SK-N-SH (cell line): ENCODE measurements at places on chromosomes 7 and 10. TPM values are rescaled to one million over a fixed set of nuclear protein-coding genes. Genes with fewer than 3 reads are reported as not detected.
A peak's percentile ranks its signal among the peaks of the same experiment; 100 is the strongest.

GRCh38 chr7:159078193-159078910, 66.3 kb downstream of the VIPR2 start:
- no peaks in the 10 kb centered on the region for H3K36me3 ChIP-seq
- DNase-seq: no peak
- no peaks in the 10 kb centered on the region for H3K27me3 ChIP-seq
- no peak overlapping the region for H3K4me3 ChIP-seq
- H3K4me1 ChIP-seq: peaks cover 2% of the 10 kb centered on the region; the same call in 1 of the 2 replicates

DNA sequence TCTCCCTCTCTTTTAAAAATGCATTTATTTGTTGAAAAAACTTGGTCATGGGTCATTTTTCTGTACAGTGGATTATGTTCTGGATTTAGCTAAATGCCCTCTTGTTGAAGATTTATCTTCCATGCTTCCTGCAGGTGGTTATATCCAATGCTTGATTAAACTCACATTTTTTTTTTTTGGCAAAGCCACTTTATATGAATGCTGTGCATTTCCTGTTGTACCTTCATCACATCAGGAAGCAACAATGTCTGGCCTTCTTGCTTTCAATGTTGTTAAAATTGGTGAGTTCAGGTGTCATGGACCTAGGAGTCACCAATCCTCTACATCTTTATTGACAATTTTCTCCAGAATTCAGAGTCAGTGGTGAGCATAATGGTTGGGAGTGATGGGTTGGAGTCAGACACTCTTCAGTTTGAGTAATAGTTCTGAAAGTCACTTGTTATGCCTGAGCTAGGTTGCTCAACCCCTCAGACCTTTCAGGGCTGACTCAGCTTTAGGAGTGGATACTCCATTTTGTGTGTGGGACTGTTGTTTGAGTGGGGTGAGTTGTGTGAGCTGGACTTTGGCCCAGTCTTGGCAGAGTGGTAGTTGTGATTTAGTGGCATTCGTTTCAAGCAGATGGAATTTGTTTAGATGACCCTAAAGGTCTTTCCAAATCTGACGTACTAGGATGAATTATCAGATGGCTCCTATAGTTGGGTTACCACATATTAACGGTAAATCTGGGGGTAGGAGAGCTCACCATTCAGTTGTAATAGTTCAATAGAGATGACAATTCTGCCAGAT, 213.5 kb upstream of the ZNF32 start:
- H3K4me3 ChIP-seq: no peak overlapping the region
- no peaks in the 10 kb centered on the region for H3K27me3 ChIP-seq
- H3K36me3 ChIP-seq: no peaks in the 10 kb centered on the region
- DNase-seq: no peak
- H3K4me1 ChIP-seq: peaks cover 57% of the 10 kb centered on the region

DNA sequence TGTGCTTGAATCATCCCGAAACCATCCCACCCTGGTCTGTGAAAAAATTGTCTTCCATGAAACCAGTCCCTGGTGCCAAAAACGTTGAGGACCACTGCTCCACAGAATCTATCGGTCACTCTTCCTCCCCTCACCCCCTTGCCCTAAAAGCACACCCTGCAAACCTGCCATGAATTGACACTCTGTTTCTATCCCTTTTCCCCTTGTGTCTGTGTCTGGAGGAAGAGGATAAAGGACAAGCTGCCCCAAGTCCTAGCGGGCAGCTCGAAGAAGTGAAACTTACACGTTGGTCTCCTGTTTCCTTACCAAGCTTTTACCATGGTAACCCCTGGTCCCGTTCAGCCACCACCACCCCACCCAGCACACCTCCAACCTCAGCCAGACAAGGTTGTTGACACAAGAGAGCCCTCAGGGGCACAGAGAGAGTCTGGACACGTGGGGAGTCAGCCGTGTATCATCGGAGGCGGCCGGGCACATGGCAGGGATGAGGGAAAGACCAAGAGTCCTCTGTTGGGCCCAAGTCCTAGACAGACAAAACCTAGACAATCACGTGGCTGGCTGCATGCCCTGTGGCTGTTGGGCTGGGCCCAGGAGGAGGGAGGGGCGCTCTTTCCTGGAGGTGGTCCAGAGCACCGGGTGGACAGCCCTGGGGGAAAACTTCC, 784 bp upstream of the SERPINE1 start:
- H3K4me3 ChIP-seq: peak overlapping the region; percentile 85
- H3K27me3 ChIP-seq: no peaks in the 10 kb centered on the region
- peaks cover 14% of the 10 kb centered on the region; the same call in 1 of the 2 replicates for H3K4me1 ChIP-seq

GRCh38 chr7:151940048-151940811, 16.0 kb upstream of the GALNTL5 start:
- H3K27me3 ChIP-seq: peaks cover 11% of the 10 kb centered on the region; the same call in 1 of the 2 replicates
- H3K36me3 ChIP-seq: no peaks in the 10 kb centered on the region
- H3K4me3 ChIP-seq: no peak overlapping the region
- DNase-seq: peak; percentile 57

DNA sequence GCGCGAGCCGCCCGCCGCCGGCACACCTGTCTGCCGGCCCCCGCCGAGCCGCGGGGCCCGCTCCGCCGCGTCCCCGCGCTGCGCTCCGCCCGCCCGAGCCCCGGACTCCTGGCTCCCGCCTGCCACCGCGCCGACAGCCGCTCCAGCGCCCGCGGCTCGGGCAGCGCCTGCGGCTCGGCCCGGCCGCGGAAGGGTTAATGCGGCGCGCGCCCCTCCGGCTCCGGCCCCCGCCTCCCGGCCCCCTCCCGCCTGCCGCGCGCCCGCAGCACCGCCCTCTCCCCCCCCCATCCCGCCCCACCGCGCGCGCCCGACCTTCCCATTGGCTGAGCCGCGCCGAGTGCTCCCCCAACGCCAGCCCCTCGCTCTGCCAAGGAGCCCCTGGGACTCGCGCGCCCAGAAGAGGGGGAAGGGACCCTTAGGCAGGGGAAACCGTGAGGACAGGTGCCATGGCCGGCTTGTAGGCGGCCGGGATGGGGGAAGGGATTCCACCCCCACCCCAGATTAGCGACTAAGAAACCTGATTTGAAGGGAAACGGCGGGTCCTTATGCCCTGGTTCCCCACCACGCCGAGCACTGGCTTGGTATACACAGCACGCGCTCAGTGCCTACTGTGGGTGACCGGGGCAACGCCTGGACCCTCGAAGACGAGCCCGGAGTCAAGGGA, at the start of gene KCNH2:
Gene KCNH2, minus strand, starts transcription at position 196 of the 664 bp plus-strand sequence. CDS start 408 bp downstream, outside the sequence.
- H3K4me3 ChIP-seq: peak within 1 kb of the TSS; percentile 50; the same call in 1 of the 2 replicates
- H3K27ac ChIP-seq: no peak within 1 kb of the TSS
- H3K4me1 ChIP-seq: no peaks in the 10 kb centered on the region
- no peaks in the 10 kb centered on the region for H3K36me3 ChIP-seq
- peak; percentile 99 for DNase-seq

DNA sequence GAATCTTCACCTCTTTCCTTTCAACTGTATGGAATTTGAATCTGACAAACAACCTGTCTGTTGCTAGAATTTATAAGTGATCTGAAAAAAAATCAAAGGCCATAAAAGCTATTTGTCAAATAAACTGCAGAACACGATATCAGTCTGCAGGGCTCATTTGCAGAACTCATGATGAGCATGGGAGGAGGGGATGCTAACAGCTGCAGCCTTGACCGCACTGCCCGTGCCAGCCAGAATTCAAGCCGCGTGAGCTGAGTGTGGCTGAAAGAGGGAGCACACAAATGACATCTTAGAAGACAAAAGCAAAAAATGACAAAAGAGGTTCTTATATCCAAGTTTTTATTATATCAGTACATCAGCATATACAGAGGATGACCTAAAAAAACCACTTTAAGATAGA, 15.7 kb downstream of the LRRTM3 start:
- DNase-seq: no peak
- H3K27me3 ChIP-seq: no peaks in the 10 kb centered on the region
- H3K4me3 ChIP-seq: no peak overlapping the region

DNA sequence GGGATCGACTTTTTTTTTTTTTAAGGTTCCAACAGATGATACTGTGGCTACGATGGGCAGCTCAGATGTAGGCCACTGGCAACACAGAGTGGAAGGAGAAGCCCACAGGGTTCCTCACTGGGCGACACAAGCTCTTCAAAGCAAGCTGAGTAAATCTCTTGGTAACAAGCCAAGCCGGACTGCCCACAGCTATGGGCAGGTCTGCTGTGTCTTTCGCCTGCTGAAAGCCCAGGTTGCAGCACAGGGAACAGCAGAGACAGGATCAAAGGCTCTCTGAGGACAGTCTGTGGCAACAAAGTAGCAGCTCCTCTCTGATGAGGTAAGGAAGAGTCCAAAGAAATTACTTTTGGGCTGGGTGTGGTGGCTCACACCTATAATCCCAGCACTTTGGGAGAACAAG, 83.6 kb downstream of the KCNMA1 start:
- H3K27ac ChIP-seq: no peak overlapping the region
- H3K36me3 ChIP-seq: peaks cover 6% of the 10 kb centered on the region; the same call in 1 of the 2 replicates
- H3K4me3 ChIP-seq: no peak overlapping the region

GRCh38 chr10:91883549-91884444, 25.5 kb downstream of the FGFBP3 start:
- H3K36me3 ChIP-seq: no peaks in the 10 kb centered on the region
- DNase-seq: no peak
- no peak overlapping the region for H3K27ac ChIP-seq
- no peak overlapping the region for H3K4me3 ChIP-seq

The SND1 gene
- 165 and 168 TPM in 2 replicates for polyA plus RNA-seq

The EGFR gene
- 30.7 and 37.6 TPM in 2 replicates for polyA plus RNA-seq

The PRPS1L1 gene
- polyA plus RNA-seq: not detected in 2 replicates

The CUZD1 gene
- polyA plus RNA-seq: 0.89 and 1.5 TPM in 2 replicates

The APBB1IP gene
- 0.02 TPM in 1 of 2 replicates, not detected in the other for polyA plus RNA-seq

The WDFY4 gene
- polyA plus RNA-seq: not detected in 2 replicates

The PLEKHS1 gene
- polyA plus RNA-seq: not detected in 2 replicates
